Frontal cortex (tissue), 4 donors: ENCODE measurements at places on chromosomes 5 and 9.

DNA sequence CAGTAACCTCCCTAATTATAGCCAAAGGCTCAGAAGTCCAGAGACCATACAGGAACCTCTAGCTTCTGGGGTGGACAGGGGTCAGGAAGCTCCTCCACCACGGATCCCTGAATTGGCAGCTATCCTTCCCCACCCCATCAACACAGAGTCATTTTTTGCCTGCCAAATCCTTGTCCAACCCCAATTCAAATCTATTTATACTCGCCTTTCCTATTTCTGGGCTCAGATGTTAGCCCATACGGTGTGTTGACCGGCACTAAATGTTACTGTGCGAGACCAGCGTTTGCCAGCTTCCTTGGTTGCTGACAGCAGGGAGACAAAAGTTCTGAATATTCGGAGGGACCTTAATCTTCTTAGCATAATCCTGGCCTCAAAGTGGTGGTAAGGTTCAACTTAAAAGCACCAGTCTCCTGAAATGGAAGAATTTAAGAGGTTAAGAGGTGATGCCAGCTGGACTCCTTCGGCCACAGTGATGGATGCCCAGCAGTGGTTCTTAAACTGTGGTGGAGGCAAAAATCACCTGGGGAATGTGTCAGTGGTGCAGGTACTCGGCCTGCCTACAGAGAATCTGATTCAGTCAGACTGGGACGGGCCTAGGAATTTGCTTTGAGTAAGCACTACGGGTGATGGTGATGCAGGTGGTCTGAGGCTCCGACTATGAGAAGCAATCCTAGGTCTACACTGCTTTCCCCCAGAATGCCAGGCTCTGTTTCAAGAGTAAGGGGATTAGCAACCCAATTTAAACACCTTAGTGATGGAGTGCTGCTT lies 204.8 kb upstream of the MEF2C start:
- DNase-seq = no peak

DNA sequence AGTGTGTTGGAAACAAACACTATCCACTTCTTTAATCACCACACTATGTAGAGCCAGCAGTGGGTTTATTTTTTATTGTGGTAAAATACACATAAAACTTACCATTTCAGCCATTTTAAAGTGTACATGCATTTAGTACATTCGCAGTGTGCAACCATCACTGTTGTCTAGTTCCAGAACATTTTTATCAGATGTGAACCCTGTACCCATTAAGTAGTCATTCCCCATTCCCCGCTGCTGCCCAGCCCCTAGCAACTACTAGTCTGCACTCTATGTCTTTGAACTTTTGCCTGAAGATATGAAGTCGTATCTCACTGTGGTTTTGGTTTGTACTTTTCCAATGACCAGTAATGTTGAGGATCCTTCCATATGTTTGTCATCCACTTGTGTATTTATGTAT lies 30.2 kb upstream of the F2R start:
- no peak for DNase-seq

DNA sequence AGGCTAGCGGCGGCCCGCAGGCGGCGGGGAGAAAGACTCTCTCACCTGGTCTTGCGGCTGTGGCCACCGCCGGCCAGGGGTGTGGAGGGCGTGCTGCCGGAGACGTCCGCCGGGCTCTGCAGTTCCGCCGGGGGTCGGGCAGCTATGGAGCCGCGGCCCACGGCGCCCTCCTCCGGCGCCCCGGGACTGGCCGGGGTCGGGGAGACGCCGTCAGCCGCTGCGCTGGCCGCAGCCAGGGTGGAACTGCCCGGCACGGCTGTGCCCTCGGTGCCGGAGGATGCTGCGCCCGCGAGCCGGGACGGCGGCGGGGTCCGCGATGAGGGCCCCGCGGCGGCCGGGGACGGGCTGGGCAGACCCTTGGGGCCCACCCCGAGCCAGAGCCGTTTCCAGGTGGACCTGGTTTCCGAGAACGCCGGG lies 253 bp downstream of the SLC12A2 start:
- no peak for DNase-seq

- no peak for DNase-seq
Measured at GRCh38 chr5:108059334-108059733, 322.6 kb downstream of the FBXL17 start.

DNA sequence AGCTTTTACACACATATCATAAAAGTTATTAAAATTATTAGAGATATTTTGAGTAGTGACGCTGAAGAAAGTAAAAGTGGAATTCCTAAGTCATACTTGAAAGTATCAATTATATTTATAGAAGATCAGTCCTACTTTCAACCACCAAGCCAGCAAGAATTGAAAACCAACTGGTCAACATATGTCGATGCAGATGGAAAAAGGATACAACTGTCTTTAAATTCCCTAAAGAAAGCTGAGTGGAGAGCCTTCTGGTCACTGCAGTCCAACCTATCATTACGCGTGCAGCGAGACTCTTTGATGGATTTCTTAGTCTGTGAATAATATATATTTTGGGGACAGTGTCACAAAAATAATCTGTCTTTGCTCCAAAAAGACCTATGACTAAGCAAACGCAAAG lies 15.3 kb downstream of the MEF2C start:
- no peak for DNase-seq

DNA sequence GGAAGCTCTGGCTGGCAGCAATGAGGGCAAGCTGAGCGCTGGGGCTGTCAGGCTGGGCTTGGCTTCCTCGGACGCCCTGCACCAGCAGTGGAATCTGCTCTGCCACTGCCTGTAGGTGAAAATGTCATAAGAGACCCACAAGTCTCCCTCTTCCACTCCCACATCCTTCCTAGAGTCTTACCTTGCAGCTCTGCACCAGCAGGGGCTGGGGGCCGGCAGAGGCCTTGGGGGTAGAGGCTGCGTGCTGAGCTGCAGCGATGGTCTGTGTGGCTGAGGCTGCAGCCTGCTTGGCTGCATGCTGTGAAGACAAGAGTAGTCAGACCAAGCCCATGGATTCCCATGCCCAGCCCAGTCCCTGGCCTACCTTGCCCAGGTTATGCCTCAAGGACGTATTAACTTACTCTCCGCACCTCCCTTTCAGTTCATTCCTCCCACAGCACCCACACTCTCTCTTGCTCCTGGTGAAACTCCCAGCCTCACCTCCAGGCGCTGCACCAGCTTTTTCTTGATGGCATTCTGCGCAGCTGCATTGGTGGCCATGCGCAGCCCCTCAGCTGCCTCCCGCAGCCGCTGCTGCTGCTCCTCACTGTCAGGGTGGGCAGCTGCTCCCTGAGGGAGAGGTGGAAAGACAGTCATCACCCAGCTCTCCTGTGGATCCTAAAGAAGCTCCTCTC lies 17.3 kb downstream of the TLN1 start:
- DNase-seq = no peak

GRCh38 chr9:116964258-116964657 lies 277.2 kb downstream of the TRIM32 start:
- no peak for DNase-seq

DNA sequence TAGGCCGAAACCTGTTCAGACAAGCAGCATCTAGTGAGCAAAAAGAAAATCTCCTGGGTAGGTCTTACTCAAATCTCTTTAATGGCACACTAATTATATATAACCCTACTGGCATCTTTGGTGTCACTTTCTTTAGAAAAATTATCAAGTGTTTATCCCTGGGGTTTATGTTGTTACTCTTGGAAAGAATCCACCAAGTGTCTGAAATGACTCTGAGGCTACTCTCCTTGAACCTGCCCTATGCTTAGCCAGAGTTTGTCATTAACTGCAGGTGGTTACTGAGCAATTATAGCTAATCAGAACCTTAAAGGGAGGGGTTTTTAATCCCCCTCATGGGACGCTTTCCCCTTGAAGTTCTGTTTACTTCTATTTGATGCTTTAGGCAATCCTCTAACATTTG lies 381.9 kb downstream of the PLK2 start:
- DNase-seq = no peak

DNA sequence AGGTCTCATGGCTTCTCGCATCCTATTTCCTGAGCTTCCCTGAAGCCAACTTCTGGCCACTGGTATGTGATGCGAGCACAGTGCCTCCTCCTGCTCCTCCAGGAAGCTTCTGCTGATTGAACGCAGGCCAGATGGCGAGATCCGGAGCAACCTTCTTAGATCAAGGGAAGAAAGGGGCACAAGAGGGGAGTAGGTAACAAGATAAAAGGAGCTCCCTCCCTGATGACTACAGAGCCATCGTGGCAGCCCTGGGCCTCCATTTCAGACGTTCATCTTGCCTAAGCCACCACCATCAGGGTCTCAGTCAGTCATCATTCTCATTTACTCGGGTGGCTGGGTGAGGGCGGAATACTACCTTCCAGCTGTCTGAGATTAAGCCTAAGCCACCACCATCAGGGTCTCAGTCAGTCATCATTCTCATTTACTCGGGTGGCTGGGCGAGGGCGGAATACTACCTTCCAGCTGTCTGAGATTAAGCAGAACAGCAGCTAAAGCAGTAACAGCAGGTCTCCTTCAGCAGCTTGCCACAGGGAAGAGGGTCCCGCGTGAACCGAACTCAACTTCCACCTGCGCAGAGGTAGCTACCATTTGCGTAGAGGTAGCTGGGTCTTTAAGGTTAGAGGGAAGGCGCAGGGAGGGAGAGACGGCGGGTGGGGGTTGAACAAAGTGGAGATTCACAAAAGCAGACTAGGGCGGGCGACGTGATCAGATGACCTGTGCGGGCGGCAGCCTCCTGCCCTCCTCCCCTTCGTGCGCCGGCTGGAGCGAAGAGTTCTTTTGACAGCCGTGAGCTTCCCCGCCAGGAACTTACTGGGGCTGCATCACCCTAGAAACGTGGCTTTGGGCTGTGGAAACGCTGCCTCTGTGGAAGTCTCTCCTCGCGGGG lies 27.9 kb upstream of the MGAT1 start:
- DNase-seq = no peak

- DNase-seq = no peak
Measured at GRCh38 chr5:120153551-120153950, 310.5 kb upstream of the PRR16 start.

DNA sequence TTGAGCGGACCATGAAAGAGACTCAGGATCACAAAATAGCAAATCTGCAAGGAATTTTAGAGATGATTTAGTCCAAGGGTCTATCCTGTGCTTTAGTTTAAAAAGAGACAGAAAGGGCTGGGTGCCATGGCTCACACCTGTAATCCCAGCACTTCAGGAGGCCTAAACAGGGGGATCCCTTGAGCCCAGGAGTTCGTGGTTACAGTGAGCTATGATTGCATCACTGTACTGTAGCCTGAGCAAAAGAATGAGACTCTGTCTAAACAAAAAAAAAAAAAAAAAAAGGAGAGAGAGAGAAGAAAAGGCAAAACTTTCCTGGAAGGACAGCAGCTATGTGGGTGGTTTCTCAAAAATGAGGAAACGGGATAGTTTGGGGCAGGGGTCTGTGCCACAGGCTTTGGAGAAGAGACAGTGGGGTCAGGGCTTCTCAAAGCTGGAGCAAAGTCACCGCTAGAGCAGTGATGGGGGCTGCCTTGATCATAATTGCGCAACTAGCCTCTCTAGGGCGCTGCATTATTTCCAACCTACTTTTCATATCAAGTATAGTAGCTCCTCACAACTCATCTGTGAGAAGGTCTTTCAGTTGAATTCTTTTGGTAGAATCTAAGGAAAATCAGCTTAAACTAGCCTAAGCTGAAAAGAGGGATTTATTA lies 8.5 kb upstream of the ANKH start:
- DNase-seq = no peak

DNA sequence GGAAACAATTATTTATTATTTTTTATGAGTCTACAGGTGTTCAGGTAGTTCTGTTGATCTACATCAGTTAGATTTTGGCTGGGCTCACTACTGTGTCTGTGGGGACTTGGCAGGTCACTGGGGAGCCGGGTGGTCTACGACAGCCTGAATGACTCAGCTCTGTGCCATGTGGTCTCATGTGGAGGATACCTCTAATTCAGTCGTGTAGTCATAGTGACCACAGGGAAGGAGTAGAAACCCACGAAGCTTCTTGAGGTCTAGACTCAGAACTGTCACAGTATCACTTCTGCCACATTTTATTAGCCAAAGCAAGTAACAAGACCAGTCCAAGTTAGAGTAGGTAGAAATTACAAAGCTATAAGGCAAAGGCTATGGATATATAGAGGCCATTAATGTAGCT lies 64.7 kb upstream of the GRAMD2B start:
- no peak for DNase-seq

DNA sequence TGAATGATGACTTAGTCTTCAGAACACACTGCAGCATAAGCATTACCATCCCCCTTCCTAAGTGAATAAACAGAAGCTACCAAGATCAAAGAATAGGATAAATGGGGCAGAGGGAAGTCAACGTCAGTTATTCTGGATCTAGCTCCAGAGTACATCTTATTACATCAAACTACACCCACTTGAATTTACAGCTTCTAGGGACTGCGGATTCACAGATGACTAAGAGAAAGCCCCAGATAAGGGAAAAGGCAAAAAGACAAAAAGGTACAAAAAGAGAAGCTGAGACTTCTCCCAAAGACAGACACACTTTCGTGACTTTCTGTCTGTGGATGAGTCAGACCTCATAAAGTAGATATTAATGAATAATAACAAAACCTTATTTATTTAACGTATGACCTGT lies 457.9 kb upstream of the BRINP1 start:
- no peak for DNase-seq
